ENCODE measurements at places on chromosomes 12 and 14.
A peak's percentile ranks its signal among the peaks of the same experiment; 100 is the strongest.

DNA sequence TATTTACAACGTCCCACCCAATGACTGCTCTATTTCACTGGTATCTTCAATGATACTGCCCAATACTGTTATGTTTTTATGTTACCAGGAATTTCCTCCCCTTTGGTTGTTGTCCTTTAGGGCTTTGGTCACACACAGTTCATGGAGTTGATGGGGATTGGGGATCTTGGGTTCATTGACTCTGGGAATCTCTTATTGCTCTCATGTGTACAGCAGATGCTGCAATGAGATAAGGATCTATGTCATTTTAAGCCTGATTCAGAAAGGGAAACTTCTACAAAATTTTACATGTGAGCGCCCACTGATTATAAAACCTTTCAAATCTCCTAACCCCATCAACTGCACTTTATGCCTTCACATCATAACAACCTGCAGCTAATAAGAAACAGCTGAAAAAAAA lies 67.2 kb downstream of the FAR2 start:
- no peak for DNase-seq

GRCh38 chr14:77708749-77709148 lies 846 bp downstream of the SLIRP start:
- DNase-seq: no peak

- peak; percentile 65 for DNase-seq
Measured at GRCh38 chr12:56258068-56258819, at the start of gene ANKRD52. ANKRD52 (minus strand) TSS chr12:56258384; CDS start chr12:56258269, 115 bp downstream.

DNA sequence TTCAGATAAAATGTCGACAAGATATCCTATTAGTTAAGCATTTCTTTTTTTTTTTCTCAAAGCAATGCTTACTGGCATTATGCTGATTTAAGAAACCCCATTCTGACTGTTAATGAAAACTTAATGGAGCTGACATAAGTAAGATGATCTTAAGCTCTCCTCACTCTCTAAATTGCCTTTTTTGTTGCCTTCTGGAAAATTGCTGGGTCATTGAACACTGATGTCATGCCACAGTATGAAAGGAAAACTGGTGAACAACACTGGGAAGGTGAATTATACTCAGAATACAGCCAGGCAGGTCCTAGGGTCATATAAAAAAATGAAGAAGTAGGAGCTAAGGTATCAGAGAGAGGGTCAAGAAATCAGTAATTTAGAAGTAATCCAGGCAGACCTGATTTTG lies 179.9 kb downstream of the BTG1 start:
- no peak for DNase-seq

DNA sequence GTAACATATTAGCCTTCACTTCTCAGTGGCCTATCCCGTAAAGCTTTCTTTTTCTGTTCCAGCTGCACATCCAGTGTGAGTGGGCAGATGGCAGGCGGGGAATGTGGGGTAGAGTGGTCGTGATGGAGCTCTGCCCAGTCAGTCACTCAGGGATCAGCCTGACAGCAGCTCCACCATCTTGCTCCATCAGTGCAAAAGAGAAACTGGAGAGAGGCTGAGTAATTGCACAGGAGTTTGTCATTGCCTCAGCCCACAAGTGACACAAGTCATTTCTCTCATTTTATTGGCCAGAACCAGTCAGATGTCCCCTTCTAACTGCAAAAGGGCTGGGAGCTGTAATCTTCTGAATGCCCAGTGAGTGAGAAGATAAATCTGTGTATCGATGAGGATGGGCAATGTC lies 66.5 kb downstream of the ATP23 start:
- no peak for DNase-seq

GRCh38 chr12:53287741-53288216 lies 7.6 kb upstream of the PFDN5 start:
- peak; percentile 34 for DNase-seq

Measured in activated CD4-positive, alpha-beta T cell treated with anti-CD3 and anti-CD28 coated beads, Interleukin-2, amount 50 U/mL, for 24 hours (primary cell).